ENCODE measurements at places on chromosomes 1 and 21.

- DNase-seq, result no peak
Measured at GRCh38 chr21:33495743-33496142, 4.2 kb upstream of the DNAJC28 start.

- DNase-seq, result no peak
Measured at GRCh38 chr1:202264300-202264699, 70.7 kb downstream of the LGR6 start.

DNA sequence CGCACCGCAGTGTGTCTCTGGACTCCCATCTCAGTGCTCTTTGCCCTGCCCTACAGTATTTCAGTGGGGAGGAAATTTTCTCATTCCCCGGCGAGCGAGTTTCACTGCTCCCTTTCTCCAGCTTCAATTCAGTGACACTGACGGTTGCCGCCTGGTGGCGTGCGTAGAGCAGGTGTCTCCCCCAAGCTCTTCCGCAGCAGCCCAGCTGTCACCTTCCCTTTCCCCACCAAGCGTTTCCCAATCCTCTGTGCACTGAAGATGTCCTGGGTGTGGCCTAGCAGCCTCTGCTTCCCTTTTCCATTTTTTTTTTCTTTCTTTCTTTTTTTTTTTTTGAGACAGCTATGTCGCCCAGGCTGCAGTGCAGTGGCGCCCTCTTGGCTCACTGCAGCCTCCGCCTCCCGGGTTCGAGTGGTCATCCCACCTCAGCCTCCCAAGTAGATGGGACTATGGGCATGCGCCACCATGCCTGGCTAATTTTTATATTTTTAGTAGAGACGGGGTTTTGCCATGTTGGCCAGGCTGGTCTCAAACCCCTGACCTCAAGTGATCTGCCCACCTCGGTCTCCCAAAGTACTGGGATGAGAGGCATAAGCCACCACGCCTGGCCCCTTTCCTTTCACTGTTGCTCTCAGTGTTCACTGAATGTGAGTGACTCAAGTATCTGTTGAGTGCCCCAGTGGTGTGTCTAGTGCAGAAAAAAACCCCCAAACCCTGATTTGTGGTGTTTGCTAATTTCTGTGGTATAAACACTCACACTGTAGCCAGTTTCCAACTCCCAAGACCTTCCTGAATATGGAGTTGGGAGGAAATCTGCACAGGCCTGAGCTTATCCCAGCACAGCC, 30.1 kb downstream of the TNFRSF1B start:
- no peak for DNase-seq

DNA sequence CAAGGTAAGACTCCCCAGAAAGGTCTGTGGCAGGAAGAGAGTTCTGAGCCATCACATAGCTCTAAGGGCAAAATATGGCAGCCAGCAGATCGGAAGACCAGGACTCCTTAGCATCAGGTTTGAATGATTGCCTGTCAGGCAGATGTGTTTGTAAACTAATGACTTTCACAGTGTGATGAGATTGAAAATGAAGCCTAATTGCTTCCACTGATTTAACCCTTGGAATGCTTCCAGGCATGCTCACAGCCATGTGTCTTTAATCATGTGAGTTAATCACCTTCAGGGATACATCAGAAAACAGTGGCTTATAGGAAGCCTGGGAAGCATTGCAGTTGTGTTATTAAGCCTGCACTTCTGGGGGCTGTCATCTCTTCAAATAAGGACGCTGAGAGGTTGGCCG, 82.8 kb downstream of the LRRC53 start:
- DNase-seq, result peak; percentile 25

DNA sequence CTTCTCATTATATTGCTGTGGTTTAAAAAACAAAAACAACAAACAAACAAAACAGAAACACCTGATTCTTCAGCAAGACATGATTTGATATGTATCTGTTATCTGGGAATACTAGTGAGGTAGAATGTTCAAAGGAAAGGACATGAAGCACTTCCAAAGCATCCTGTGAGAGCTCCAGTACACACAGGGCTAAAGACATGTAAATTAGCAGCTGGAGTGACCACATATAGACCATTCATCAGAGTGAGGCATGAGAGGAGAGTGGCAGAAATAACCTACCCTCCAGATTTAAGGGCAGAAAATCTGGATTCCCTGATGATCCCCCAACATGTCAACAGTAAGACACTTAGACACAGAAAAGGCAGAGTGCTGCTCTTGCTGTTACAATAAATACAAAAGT, 260.5 kb upstream of the CHRM3 start:
- DNase-seq, result no peak

GRCh38 chr1:239914751-239915231, 176.9 kb upstream of the FMN2 start:
- DNase-seq, result no peak

DNA sequence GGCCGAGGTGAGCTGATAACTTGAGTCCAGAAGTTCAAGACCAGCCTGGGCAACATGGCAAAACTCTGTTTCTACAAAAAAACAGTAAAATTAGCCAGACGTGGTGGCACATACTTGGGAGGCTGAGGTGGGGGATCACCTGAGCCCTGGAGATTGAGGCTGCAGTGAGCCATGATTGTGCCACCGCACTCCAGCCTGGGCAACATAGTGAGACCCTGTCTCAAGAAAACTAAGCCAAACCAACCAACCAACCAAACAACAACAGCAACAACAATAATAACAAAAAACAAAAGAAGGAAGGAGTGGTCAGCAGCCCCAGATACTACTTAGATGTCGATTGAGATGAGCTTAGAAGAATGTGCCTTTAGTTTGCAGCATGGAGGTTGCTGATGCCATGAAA, 47.7 kb downstream of the CENPF start:
- no peak for DNase-seq

DNA sequence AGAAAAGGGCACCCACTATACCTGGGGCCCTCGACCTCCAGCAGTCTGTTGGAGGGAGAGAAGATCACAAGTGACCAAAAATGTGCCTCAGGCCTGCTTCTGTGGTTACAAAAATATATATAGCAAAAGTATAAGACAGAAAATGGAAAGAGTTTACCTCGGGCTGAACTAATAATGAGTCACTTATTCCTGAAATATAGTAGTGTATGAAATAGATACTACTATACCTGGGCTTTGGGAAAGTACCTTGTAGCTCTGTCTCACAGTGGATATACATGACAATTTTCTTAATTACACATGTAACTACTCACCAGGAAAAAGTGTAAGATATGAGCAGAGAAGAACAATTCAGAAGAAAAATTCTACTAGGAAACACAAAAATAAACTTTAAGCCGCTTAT, 7.3 kb upstream of the APCS start:
- no peak for DNase-seq

- DNase-seq, result no peak
Measured at GRCh38 chr1:47380699-47381098, 35.4 kb upstream of the FOXE3 start.

DNA sequence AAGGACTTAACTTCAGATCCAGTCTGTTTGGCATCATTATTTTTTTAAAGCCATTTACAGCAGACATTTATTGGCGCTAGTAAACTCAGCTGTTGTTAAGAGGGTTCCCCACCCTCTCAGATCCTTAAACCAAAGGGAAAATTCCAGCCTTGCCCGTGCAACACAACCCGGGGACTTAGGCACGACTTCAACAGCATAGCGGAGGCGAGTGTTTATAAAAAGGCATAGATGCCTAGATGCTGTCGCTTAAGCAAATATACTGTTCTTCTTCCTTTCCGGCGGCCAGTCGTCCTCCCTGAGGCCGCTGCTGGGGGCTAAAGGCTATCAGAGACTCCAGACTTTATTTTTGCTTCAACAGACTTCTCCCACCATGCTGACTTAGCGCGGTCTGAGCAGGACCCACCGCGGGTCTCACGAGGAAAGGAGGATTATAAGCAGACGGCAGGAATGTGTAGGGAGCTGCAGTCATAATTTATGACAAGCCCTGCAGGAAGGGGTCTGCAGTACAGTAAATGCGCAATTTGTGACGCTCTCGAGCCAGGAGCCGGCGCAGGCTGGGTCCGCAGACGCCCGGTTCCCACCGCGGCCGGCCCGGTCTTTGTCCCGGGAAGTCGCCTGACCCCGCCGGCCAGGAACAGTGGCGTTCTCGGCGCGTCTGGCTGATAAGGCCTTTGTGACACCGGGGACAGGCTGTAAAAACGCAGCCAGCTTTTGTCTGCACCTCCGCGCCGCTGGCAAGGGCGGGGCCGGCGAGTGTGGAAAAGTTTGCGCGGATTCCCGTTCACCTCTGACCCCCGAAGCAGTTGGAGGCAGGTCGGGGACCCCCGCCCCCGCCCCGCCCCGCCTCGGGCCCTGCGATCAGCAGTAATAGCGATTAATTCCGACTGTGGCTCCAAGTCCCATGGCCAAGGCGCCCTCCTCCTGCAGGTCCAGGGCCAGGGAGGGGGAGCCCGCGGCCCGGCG, 61.2 kb upstream of the ARHGEF16 start:
- DNase-seq, result no peak

DNA sequence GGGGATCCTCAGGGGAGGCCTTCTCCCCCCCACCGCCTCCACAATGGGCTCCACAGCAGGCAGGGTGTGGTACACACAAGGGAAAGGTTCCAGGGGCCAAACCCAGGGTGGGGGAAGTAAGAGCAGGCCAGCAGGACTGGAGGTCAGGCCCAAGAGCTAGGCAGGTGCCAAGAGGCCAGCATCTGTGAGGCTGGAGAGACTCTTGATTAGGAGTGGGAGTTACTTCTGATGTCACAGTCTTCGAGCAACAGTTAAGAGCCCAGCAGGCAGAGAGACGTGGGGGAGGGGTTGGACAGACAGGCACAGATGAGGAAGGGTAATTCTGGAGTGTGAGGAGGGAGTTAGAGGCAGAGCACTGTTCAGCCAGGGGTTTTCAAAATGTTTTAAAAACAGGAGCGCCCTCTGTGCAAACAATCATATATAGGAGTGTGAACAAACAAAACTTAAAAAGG, 55.8 kb downstream of the SLC9A1 start:
- DNase-seq, result peak; percentile 80

DNA sequence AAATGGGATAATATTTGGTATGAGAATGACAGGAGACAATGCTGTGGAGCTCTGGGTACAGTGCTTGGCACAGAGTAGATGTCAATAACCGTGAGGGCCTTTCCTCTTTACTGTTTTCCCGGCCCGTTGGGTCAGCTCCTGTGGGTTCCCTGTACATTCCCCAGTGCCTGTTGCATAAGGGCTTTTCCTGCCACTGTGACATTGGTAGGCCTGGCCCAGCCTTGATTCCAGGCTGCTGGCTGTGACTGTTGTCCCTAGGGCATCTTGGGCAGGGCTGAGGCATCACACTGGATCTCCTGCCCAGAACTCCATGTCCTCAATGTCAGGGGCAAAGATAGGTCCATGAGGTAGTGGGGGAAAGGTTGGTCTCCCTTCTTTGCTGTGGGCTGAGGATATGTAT, 25.8 kb upstream of the MYCL start:
- DNase-seq, result no peak

DNA sequence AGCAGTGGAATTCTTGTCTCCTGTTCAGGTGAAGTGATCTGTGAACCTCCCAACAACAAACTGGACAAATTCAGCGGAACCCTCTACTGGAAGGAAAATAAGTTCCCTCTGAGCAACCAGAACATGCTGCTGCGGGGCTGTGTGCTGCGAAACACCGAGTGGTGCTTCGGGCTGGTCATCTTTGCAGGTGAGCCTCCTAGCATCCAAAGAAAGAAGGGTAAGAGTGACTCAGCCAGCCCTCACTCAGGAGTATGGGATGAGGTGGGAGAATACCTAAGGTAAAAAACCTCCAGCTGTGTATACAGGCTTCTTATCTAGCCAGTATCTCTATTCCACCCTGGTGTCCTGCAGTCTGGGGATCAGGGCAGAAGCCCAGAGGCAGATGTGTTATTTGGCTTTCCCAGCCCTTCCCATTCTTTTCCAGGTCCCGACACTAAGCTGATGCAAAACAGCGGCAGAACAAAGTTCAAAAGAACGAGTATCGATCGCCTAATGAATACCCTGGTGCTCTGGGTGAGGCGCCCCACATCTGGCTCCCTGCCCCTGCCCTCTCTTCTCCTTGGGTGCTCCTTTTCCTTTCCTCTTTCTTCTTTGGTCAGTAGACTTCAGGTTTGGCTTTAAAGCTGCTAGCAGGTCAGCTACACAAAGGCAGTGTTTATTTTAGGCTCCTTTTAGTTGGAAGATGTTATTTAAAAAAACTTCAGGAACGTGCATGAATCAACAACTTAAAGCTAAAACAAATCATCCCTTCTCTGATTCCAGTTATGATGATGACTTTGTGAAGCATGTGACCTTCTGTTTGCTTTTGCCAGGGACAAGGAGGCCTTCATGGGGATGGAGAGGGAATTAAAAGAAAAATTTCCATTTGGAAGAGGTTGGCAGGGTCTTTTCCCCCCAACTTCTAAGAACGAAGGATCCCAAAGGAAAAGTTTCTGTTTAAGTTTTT, 9.0 kb downstream of the ATP8B2 start:
- no peak for DNase-seq

GRCh38 chr1:67347688-67348472, 40.2 kb downstream of the IL12RB2 start:
- DNase-seq, result peak; percentile 74

- no peak for DNase-seq
Measured at GRCh38 chr1:230823426-230823825, 44.9 kb downstream of the C1orf198 start.

DNA sequence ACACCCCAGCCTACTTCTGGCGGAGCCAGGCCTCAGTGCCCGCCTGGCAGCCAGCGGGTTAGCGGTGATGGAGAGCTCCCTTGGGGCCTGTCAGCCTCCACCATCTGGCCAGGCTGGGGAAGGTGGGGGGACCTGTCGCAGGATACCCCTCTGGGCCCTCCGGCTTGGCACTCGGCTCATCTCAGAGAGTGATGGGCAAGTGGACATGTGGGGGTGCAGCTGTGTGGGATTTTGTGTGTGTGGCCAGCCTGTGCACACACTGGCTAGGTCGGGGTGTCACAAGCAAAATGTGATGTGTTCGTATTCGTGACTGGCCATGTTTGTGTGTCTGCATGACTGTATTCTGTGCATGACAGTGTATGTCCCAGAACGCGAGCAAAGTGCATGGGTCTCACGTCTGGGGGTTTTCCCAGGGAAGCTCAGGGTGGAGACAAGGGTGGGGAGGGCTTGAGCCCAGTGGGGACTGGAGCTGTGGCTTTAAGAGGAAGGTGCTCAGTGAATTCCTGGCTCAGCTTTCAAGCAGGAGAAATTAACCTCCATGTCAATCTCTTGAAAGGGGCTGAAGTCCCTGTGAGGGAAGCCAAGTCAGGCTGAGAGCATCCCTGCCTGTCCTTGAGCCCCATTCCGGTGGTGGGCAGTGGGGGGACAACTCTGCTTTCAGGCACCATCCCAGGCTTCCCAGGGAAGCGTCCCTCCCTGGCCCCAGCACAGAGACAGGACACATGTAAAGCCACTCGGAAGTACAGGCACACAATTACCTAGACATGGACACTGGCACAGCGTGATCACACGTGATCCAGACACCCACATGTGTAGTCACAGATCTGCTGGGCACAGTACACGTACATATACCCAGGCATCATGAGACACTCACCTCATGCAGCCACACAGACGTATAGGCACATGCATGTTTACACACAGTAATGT, 21.1 kb upstream of the ADGRB2 start:
- DNase-seq, result peak; percentile 28

GRCh38 chr1:216368249-216368648, 55.0 kb downstream of the USH2A start:
- DNase-seq, result no peak

GRCh38 chr1:19476450-19477190, 8.7 kb downstream of the CAPZB start:
- no peak for DNase-seq

Measured in NCI-H1417 (cell line).